Activated CD4-positive, CD25-positive, alpha-beta regulatory T cell treated with anti-CD3 and anti-CD28 coated beads, Interleukin-2, amount 50 U/mL, for 72 hours (primary cell): ENCODE measurements at places on chromosomes 7 and 10.

- DNase-seq: no peak
These were observed 141.0 kb downstream of the C1GALT1 start for GRCh38 chr7:7323352-7323751.

GRCh38 chr10:131710142-131710861, 190.5 kb upstream of the PPP2R2D start:
- DNase-seq: no peak

GRCh38 chr10:30454744-30455510, 20.9 kb downstream of the MAP3K8 start:
- no peak for DNase-seq

- DNase-seq: no peak
These were observed 548.5 kb downstream of the TCERG1L start for GRCh38 chr10:130763071-130763470.

GRCh38 chr7:23184709-23185359, 3.0 kb downstream of the NUP42 start:
- no peak for DNase-seq

DNA sequence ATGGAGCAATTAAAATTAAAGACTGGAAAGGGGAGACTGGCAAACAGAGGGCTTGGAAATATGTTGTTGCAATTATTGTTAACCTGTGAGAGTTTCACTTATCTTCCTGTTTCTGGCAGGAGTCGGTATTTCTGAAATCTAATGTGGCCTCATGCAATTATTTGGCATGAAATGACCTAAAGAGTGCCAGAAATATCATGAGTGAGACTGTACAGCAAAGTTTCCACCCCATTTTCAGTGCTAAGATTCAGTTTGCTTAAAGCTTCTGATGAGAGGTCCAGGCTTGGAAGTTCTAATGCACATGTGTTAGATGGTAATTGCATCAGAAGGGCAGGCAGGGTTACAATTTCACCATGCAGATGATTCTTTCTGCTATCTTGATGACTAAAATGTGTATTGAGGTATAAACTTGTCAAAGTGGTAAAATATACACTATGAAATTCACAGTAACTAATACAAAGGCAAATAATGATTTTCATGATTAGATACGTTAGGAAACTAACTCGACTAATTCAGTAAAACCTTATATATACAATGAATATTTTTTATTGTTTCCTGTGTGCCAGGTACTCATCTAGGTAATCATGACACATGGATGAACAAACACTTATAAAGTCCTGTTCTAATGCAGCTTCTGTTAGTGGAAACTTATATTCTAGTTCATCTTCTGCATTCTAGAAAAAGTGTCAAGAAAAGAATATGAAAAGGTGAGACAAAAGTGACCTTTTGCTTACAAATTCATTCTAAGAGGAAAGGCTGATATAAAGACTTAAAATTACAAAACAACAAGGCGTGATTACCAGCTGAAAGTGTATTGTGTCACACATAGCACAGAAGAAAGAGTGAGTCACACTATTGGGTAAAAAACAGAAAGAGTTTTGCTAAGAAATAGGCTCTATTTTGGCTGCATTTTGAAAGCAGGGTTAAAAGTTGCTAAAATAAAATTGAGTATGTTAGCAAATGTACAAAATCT, 533.4 kb upstream of the SEMA3D start:
- no peak for DNase-seq

- DNase-seq: no peak
These were observed 100.8 kb upstream of the ARHGAP21 start for GRCh38 chr10:24824536-24824935.

GRCh38 chr7:149053384-149053783, 25.1 kb upstream of the PDIA4 start:
- DNase-seq: no peak

- no peak for DNase-seq
These were observed 25.4 kb upstream of the TMEM72 start for GRCh38 chr10:44885710-44886109.

DNA sequence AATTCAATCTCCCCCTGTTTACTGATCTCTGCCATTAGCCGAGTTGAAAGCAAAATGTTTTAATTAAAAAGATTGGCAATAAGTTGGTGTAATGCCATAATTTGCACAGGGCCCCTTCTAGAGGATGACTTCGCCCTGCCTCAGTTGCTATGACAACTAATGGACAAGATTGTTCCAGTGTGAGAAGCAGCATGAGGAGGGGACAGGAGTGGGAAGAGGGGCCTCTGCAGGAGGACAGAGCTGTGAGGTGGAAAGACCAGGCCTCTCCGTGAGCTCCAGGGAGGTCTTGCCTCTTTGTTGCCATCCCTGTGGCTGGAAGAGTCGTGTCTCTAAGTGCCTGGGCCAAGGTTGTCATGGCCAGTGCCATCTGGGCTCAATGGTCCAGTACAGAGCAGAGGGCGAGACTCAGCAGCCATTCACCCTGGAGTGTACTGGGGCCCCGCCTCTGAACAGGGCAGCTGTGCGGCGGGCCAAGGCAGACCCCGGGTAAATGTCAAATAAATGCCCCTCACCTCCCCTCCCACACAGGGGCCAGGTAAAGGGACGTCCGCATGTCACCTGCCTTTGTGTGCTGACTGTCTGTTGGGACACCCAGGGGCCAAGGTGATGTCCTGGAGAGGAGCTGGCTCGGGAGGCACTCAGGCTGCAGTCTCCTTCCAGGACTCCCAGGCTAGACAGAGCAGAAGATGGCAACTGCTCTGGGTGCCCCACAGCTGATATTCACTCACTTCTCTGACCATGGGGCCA, 97.0 kb upstream of the RET start:
- DNase-seq: no peak

DNA sequence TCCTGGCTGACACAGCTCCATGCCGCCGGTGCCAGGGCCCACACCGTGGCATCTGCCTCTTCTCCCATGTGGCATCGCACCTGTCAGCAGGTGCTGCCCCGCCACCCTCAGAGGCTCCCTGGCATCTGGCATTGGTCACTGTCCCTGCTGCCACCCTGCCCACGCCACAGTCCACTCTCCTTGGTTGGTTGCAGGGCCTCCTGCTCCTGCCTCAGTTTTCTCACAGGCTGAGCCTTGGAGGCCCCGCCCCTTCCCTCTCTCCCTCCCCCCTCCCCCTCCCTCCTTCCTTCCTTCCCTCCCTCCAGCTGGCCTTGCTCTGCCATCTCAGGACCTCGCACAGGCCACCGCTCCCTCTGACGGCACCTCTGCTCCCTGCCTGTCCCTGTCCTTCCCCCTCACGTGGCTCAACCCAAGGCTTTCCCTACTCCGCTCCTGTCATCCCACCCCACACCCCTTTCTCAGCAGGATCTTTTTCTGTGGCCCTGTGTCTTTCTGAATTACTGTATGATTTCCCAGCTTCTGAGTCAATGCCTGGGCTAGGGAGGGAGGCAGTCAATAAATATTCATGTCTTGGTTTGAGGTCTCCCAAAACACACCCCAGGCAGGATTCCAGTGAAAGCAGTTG, 87.4 kb downstream of the INPP5A start:
- DNase-seq: no peak

DNA sequence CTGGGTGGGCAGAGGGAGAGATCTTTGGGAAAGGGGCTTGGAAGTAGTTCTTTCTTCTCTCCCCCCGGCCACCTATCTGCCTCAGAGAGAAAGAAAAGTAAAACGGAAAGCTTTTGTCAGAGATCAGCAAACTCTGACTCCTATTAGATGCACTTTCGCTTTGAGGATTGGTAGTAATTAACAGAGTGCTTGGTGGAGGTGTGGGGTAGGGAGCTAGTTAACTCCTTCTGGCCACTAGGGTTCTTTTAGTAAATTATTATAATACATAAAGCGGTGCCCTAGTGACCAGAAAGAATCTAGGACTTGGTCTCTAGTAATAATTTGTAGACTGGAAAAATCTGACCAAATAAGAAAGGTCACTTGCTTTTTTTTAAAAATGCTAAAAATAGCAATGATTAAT, 54.6 kb downstream of the CPVL start:
- no peak for DNase-seq

- no peak for DNase-seq
These were observed 22.5 kb downstream of the PLPP4 start for GRCh38 chr10:120479506-120479905.

DNA sequence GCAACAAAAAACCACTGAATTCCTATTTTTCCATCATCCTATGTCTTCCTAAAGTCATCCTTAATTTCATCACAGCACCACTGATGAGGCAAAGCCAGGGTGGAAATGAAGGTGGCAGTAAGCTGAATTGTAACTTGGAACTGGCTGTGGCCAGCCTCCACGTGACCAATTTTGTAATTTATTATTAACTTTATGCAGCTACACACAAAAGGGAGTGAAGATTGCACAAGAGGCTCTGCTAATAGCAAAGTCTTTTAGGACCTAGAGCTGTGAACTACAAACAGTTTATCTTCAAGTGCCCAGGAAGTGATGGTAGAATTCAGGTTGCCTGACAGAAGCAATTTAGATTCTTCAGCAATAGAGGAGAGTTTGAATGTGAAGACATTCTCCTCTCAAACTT, 176.4 kb downstream of the CCDC71L start:
- no peak for DNase-seq

DNA sequence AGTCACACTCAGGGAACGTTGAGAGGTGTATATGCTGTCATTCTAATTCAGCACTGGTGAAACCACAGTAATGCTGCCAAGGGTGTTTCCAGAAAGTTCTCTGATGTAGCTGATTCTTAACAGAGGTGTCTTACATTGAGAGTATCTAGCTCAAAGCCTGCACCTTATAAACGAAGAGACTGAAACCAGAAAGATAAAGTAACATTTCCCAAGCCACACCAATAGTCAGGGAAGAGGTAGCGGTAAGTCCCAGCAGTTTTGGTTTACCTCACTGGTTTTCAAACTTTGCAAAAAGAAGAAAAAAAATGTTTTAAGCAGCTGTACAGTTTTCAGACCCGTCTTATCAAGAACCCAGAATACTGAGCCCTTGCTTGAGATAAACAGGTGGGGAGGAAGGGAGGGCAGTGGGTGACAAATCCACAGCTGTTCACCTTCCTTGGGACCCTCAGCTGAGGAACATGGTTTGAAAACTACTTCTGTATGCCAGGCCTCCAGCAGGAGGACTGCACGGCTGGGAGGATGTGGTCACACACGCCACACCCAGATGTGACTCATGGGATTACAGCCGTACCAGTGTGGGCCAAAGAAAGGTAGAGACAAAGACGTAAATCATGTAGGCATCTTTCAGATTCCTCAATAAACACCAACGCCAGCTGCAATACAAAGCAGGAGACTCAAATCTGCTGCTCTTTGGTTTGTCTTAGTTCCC, 63.9 kb upstream of the GSDME start:
- peak; percentile 72 for DNase-seq

- peak; percentile 39 for DNase-seq
These were observed 489.8 kb upstream of the ZMIZ1 start for GRCh38 chr10:78578929-78579328.

- DNase-seq: no peak
These were observed 197.3 kb upstream of the PLXNA4 start for GRCh38 chr7:132773527-132773956.

- no peak for DNase-seq
These were observed 2.6 kb upstream of the ZNF438 start for GRCh38 chr10:31034098-31034909.

DNA sequence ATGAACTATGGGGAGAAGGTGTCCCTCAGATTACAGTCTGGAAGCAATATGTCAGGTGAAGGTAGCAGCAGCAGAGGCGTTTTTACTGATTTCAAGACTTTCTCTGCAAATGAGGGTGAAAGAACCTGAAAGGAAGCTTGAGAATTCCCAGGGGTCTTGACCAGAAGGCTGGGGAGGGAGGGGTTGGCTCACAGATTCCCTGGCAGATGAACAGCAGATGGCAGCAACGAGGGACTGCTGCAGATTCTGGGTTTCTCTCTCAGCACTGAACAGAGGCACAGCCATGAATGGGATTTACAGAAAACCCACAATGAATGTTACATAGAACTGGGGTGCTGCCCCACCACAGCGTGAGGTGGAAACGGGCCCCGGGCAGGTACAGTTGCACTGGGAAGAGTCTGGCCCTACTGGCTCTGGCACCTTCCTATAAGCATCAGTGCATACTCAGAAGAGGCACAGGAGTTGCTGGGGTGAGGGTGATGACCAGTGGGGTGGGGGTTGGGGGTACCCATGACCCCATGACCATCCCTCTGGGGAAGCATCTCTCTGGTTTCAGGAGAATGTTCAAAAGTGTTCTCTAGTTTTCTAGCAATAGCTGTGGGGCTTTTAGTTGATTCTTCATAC, 317.8 kb downstream of the SH2D4B start:
- no peak for DNase-seq

DNA sequence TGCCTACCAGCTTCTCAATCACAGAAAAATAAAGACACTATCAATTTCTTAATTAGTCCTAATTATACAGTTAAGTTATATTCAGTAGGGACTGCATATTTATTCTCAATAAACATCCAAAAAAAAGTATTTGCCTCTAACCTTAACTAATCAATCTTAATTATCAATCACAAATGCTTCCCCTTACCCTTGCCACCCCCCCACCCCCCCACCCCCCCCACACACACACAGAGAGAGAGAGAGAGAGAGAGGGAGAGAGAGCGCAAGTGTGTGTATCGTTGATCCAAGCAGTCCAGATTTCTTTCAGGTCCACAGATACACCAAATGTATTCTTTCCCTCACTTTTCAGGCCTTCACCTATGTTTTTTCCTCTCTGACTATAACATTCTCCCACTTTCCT, 12.9 kb downstream of the ZNF800 start:
- DNase-seq: no peak

DNA sequence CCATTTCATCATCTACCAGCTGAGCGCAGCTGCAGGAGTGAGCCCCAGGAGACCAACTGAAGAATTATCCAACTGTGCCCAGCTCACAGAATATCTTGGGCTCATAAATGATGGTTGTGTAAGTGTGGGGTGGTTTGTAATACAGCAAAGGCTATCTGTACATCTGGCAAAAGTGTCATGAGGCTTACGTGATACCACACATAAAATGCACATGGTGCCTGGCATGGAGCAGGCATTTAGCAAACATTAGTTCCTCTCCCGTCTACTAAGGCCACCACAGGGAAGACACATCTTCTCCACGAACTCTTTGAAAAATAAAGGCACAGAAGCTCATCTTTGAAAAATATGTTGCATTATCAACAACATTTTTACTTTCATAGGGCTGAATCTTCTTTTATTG, 32.3 kb downstream of the AOAH start:
- DNase-seq: no peak

DNA sequence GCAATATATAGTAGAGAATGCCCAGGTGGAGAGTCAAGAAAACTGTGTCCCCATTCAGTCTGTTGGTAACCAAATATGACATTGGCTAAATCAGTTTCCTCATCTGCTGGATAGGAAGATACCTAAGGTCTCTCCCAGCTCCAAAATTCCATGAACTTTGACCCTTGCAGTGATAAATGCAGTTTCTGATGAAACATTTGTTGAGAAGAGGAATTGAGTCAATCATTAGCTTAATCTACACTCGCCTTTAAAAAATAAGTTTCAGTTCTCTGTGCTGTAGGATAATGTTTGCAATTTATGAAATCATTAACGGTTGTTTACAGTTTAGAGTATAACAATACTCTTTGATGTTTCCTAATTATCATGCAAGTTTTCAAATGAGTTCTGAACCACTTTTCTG, 38.0 kb upstream of the SLC25A13 start:
- no peak for DNase-seq

DNA sequence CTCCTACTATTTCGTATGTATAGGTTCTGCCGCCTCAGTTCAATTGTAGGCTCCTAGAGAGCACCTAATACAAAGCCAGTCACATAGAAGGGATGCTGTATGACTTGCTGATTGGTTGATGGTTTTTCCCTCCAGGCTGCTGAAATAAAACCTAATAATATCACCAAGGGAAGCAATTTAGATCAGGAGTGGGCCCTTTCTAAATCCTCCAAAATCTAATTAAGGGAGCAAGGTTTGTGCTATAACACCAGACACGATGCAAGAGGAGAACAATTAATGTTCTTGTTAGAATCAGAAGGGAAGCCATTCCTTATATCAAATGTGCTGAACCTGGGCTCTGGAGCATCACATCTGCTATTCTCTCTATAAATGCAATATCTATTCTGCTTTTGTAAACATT, 42.0 kb upstream of the SLC13A1 start:
- DNase-seq: no peak
